Fibroblast of the conjunctiva (primary cell): ENCODE measurements at places on chromosomes 7 and 10.

GRCh38 chr10:128875030-128875744, 591.9 kb upstream of the MGMT start:
- peak; percentile 26 for DNase-seq

GRCh38 chr7:76273503-76273902, 29.0 kb upstream of the HSPB1 start:
- no peak for DNase-seq

DNA sequence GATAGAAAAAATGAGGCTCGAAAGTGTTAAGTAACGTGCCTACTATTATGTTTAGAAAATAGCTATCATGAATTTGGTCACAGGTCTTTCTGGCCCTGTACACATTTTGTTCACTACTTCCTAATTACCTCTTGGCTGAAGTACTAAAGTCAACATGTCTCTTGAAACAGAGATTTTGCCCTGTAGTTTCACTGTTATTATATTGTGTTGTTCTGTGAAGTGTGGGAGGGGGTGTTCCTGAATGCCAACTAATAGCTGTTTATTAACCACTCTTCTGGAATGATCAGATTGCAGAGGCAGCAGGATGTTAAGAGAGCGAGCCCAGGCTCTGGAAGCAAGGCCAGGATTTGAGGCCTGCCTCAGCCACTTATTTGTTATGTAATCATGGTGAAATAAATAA, 72.1 kb downstream of the RNF133 start:
- no peak for DNase-seq

GRCh38 chr10:66006411-66006810, 919.4 kb upstream of the LRRTM3 start:
- DNase-seq = no peak

DNA sequence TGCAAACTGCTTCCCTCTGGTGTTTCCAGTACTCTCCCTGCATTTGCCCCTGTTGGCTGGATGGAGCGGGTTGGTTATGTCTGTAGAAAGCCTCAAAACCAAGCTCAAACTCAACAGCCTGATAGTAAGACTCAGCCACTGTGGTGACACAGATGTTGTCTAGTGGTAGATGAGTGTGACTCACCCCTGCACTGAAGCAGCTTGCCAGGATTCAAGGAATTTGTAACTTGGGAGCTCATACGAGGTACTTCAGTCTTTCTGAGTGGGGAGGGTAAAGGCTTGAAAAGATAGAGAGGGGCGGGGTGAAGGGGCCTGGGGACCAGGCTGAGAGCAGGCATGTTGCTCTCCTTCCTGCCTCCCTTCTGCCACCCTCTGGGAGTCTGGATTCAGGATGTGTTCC, 22.9 kb upstream of the AQP1 start:
- peak; percentile 62 for DNase-seq

- DNase-seq = no peak
Observed at GRCh38 chr7:3092468-3092867, 48.8 kb upstream of the CARD11 start.

GRCh38 chr7:70668606-70669358, 463.2 kb upstream of the GALNT17 start:
- DNase-seq = no peak

- DNase-seq = no peak
Observed at GRCh38 chr7:46210467-46210866, 289.4 kb upstream of the IGFBP3 start.

DNA sequence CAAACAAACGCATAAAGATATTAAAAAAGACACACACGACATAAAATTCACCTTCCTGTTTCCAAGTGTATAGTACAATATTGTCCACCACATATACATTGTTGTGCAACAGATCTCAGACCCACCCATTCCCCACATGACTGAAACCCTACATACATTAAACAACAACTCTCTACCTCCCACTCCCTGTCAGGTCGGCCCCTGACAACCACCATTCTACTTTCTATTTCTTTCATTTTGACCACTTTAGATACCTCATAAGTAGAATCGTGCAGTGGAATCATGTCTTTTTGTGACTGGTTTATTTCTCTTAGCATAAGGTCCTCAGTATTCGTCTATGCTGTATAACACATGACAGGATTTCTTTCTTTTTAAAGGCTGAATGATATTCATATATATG, 320.5 kb downstream of the BBS9 start:
- DNase-seq = no peak

- no peak for DNase-seq
Observed at GRCh38 chr10:111137007-111137406, 60.2 kb downstream of the ADRA2A start.

- DNase-seq = no peak
Observed at GRCh38 chr7:100027197-100027596, 11.8 kb downstream of the ZKSCAN1 start.

DNA sequence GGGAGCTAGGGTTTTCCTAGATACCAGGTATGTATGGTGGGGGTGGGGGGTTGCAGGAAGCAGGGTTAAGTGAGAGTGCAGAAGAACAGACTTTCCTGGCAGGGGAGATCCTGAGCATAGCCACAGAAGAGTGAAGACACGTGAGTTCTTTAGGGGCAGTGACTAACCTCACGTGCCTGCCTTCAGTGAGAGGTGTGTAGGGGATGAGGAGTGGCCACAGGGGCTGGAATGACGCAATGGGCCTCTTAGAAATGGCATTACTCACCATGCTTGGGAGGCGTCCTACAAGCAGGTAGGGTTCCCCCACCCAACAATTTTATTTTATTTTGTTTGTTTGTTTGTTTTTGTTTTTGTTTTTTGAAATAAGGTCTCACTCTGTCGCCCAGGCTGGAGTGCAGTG, 698.6 kb upstream of the NRP1 start:
- no peak for DNase-seq

- no peak for DNase-seq
Observed at GRCh38 chr7:93361853-93362252, 129.7 kb downstream of the VPS50 start.

DNA sequence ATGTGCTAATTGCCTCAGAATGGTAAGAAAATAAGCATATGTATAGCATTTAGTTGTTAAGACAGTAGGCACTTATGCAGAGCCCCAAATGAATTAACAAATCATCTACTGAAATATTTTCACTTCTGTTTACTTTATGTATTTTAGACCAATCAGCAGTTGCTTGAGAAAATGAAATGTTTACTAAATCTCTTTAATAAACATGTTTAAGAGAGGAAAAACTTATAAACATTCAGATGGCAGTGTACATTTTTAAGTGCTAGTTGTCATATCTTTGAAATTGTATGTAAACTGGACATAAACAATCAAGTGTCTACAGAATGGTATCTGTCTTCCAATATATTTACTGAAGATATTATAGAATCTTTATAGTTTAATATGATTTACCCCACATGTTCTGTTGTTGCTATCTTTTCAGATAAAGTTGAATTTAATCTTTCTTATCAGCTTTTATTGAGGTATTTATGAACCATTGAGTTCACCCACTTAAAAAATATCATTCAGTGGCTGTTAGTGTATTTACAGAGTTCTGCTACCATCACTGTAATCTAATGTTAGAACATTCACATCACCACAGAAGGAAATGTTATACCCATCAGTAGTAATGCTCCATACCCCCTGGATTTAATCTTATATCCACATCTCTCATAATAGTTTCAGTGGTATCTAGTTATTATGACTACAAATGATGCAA, 264.3 kb downstream of the ADK start:
- DNase-seq = no peak

DNA sequence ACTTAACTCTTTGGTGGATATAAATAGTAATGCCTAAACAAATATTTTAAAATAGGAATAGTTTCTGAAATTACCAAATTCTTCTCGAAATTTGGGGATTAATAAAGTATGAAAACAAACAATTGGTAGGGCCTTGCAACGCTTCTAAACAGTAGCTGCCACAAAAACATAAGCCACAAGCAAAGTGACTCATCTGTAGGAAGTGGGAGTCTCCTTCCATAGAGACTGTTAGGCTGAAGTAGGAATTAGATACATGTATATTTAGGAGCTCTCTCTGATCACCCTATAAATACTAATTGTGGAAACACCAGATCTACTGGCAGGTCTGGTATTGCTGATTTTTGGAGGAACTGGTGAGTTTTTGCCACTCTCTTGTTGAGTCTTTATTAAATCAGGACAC, 5.7 kb upstream of the LMOD2 start:
- DNase-seq = no peak

DNA sequence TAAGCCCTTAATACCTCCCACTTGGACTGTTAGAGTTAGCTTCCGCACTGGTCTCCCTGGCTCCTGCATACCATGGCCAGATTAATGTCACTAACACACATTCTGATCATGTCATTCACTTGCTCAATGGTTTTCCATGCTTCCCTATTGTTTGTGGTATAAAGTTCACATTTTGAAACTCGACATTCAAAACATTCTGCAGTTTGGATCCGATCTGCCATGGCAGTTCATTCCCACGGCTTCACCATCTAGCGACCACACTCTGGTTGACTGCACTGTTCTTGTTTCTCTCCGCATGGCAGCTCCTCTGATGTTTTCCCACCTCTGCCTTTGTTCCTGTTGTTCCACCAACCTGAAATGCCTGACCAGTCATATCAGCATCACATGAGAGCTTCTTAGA, 87.4 kb upstream of the WAC start:
- no peak for DNase-seq

DNA sequence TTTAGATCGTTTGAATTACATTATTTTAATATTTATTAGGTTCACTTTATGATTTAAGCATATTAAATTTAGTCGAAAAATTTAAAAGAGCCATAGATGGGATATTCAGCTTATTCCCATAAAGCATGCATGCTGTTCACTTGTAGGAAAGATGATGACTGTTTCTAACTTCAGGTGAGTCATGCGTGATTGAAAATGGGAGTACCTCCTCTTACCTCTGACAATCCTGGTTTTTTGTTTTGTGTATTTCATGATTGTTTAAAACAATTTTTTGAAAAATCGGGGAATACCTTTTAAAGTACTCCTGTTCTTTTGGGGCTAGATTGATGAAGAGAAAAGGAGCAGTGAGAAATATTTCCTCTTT, 1.4 kb downstream of the TNKS2 start:
- DNase-seq = no peak

GRCh38 chr10:37301271-37301670, 175.9 kb downstream of the ANKRD30A start:
- no peak for DNase-seq

DNA sequence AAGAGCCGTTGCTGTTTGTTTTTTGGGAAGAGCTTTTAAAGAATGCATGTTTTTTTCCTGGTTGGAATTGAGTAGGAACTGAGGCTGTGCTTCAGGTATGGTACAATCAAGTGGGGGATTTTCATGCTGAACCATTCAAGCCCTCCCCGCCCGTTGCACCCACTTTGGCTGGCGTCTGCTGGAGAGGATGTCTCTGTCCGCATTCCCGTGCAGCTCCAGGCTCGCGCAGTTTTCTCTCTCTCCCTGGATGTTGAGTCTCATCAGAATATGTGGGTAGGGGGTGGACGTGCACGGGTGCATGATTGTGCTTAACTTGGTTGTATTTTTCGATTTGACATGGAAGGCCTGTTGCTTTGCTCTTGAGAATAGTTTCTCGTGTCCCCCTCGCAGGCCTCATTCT, 31.6 kb downstream of the PFKFB3 start:
- DNase-seq = no peak

- DNase-seq = no peak
Observed at GRCh38 chr10:77741746-77742145, 104.1 kb upstream of the KCNMA1 start.

DNA sequence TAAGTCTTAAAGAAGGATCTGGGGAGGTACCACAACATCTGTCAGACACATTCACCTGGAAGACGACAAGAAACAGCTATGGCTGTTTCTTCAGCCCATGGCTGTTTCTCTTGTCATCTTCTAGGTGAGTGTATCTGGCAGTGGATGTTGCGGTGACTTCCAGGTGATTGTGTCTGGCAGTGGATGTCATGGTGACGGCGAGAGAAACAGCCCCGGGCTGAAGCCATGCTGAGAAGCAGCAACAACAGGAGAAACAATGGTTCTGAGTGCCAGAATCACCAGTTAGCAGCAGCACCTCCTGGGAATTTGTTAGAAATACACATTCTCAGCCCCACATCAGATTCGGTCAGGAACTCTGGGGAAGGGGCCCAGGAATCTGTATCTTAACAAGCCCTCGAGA, 68.6 kb upstream of the SYPL1 start:
- no peak for DNase-seq

DNA sequence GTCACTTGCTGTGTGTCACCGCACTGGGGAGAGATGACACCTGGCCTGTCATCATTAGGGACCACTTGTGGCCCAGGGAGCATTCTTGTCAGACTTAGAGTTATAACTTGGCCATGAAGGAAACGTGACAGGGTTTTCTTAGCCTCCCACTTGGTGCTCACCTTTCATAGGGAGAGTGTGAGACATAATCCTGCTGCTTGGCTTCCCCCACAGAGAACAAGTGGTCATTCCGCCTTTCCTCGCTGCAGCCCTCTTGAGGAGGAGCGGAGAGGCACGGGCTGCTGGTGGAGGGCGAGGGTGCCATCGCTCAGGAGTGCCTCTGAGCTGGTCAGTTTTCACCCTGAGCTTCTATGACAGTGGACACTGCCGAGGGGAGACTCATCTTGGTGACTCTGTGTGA, 125.0 kb upstream of the GJD4 start:
- DNase-seq = no peak

- DNase-seq = no peak
Observed at GRCh38 chr7:117669818-117670217, 190.0 kb downstream of the CFTR start.

- DNase-seq = peak; percentile 67
Observed at GRCh38 chr7:134514663-134515062, 12.7 kb upstream of the AKR1B10 start.

- DNase-seq = no peak
Observed at GRCh38 chr10:23725548-23725947, 286.7 kb downstream of the OTUD1 start.

DNA sequence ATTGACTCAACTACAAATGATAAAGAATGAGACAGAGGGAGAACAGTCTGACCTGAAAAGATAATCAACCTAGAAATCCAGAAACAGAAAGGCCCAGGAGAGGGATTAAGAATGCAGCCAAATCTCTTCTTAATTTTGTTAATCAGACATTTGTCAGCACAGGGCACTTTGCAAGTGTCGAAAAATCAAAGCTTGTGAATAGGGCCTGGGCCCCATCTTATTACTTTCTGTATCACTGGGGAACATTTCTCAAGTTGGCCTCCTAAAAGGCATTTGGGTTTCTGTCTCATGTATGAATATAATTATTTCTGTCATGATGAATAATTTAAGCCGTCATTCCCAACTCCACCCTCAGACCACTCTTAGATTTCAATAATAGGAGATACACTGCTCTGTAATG, 308.4 kb upstream of the PRKCQ start:
- DNase-seq = no peak
